ENCODE measurements at places on chromosomes 11 and 22.

GRCh38 chr11:4645974-4646373 is 2.2 kb downstream of the OR51E1 start:
- no peak for DNase-seq

- peak; percentile 50 for DNase-seq
Observed at GRCh38 chr11:62552485-62553079, 6.0 kb upstream of the AHNAK start.

DNA sequence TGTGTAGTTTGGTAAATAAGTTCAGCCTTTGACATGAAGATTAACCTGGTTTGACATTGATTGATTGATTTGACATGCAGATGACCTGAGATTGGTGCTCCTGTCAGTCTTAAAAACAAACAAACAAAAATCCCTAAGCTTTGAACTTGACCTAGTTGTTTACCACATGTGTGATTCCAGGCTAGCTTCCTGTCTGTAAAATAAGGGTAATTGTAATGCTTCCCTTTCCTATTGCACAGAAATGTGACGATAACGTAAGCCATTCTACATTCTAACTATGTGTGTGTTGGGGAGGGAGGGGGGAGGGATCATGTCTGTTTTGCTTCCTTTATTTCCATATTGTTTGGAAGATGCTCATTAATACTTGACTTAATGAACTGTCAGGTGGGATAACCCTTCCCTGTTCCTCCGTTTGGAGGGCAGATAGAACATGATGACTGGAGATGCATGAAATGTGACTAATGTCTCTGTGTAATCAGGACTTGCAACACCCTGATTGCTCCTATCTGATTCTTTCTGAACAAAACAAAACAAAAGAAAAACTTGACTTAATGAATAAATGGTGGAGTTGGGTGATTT is 106.1 kb upstream of the CLMP start:
- no peak for DNase-seq

DNA sequence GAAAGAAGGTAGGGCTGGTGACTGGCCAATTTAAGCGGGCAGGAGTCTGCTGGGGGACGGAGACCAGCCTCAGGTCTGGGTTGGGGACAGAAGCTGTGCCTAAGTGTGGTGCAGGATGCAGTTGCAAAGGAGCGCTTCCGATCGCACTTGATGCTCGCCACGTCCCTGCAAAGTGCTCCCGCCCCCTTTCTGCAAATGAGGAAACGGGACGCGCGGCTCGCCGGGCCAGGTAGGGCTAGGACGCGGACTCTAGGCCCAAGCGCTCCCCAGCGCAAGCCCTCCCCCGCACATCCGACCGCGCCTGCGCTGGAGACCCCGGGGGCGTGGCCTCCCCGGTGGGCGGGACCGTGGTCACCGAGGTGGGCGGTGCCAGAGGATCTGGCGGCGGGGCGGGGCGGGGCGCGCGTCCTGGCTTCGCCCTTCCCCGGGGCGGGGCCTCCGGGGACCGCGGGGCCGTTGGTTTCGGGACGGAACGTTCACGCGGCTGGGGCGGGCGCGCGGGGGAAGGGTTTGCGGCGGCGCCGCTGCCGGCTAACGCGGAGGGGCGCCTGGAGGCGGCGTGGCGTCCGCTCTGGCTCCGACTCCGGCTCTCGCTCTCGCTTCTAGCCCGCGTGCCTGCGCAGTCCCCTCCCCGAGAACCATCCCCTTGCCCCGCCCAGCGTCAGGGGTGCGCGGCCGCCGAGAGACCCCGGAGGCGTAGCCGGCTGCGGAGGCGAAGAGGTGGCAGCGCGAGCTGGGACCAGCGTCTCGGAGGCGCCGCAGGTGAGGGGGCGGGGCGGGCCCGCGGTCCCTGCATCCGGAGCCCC is at the start of gene FAM118A:
TSS of gene FAM118A (plus strand) at position 513 of the 806 bp plus-strand sequence. CDS start 12,446 bp downstream, outside the sequence.
- peak; percentile 97 for DNase-seq

DNA sequence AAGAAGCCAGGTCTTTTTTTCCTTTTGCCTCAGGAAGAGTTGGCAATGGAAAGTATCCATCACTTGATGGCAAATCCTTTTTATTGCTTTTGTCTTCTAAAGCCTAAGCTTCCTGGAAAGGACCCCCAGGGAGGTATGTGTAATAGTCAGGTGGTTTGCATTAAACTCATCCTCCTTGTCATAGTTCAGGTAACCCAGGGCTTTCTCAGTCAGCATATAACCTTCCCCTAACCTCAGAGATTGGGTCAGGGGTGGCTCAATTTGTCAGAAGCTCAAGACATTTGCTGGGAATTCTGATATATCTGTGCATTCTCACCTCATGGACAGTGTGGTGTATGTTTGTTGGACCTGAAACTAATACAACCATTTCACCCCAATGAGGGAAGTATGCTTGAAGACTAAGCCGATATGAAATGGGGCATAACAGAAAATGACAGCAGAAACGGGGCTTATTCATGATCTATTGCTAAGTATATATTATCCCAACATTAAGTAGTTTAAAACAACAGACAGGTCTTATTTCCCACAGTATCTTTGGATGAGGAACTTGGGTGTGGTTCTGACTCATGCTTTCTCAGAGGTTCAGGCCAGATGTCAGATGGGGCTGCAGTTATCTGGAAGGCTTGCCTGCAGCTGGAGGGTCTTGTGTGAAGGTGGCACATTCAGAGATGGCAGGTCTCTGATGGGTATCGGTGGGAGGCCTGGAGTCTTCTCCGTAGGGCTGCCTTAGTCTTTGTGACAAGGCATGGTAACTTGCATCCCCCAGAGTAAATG is 135.8 kb upstream of the SPON1 start:
- no peak for DNase-seq

GRCh38 chr11:75918331-75918730 is 103.3 kb downstream of the UVRAG start:
- no peak for DNase-seq

GRCh38 chr11:134527382-134528243 is 115.6 kb upstream of the B3GAT1 start:
- no peak for DNase-seq

DNA sequence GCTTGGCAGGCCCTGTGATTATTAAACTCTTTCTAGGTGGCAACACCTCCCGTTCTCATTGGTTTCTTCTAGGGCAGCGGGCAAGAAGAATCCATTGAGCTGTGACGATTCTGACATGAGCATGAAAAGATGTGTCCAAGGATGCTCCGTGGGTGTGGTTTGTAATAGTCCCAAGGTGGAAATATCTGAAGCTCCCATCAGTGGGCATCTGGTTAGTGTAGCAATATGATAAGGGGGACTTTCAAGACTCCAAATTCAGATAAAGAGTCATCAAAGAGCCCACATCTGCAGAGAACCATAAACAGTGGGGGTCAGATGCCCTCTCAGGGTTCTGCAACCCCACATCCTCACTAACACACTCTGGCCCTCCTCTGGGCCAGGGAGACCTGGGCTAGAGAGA is 42.6 kb downstream of the TST start:
- DNase-seq = no peak

DNA sequence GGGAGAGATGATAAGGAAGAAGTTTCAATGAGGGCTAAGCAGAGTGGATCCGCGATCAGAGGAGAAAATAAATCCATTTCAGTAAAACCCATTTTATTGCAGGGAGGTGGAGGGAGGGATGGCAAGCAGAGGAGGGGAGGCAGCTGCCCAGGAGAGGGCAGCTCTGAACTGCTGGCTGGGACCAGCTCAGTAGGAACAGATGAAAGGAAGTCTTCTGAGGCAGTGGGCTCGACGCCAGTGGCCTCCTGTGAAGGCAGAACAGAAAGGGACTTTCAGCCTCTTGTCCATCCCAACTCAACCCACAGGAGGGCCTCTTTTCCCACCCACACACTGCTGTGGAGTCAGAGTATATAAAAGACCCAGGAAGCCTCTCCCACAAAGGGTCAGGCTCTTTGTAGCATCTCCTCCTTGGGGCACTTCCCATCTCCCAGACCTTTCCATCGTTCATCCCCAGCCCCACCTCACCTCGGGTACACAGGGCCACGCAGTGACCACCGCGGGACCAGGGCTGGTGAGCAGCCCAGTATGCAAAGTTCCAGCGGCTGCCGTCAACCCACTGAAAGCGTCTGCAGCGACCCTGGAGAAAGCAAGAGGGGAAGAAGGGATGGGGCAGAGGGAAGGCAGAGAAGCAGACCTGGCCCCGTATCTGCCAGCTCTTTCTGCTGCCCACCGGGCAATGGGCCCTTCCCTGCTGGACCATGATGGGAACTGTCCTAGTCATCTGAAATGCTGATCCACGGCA is 3.0 kb downstream of the PRG2 start:
- no peak for DNase-seq

- no peak for DNase-seq
Observed at GRCh38 chr11:31601635-31602282, 92.2 kb downstream of the ELP4 start.

GRCh38 chr11:86664930-86665329 is 7.5 kb downstream of the ME3 start:
- no peak for DNase-seq

DNA sequence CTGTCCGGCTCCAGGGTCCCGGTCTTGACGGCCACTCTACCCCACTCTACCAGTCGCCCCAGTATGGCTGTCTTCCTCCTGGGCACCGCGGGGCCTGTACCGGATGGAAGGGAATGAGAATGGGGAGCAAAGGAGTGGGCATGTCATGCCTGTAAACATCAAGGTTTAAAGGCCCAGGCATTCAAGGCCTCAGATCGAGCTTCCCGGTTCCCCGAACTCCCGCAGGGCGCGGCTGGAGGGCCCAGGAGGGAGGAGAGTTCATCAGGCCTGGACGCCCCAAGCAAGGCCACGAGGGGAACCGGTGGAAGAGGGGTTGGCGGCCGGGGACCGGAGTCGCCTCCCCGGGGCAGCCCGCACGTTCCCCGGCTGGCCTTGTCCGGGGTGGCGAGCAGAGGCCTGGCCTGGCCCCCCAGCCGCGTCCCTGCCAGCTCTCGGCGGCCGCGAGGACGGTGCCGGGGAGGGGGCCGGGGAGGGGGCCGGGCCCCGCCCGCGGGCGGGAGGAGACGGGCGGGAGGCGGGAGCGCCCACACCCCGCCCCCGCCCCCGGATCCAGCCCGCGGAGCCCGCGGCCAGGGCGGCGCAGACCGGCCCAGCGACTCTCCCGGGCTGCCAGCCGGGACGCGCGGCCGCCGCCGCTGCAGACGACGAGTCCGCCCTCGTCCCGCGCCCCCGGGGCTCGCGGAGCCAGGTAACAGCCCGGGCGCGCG is at the start of gene CDC42EP1:
TSS of gene CDC42EP1 (plus strand) at position 580 of the 707 bp plus-strand sequence. CDS start 5,870 bp downstream, outside the sequence.
- peak; percentile 89 for DNase-seq

DNA sequence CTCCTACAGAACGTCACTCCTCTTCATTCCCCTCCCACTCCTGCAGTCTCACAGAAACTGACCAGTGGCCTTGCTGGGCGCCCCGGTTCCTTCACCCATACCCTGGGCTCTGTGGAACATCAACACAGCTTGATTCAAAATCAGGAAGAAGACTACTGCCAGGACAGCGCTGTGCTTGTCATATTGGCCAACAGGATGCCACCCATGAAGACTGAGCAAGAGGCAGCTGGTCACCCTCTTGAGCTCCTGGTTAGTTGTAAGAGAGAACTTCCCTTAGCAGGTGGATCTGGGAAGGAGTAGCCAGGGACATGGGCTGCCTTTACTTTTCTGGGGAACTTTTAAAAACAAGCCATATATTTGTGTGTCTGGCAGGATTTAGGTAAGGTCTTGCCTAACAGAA is 110.4 kb upstream of the TIMP3 start:
- no peak for DNase-seq

DNA sequence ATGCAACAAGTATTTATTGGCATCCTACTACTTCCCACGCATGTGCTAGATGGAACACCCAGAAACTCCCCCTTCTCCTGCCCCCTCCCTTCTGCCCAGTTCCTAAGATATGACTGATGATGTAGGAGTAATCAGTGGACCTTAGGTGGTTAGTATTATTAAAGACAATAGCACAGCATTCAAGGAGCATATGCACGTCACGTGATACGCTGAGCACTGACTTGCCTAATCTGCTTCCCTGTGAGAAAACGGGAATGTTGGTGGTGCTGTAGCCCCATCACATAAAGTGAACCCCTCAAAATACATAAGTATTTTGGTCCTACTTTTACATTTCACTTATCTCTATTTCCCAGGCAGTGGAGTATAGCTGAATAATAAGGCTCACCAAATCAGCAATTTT is 12.4 kb downstream of the DRD2 start:
- no peak for DNase-seq

DNA sequence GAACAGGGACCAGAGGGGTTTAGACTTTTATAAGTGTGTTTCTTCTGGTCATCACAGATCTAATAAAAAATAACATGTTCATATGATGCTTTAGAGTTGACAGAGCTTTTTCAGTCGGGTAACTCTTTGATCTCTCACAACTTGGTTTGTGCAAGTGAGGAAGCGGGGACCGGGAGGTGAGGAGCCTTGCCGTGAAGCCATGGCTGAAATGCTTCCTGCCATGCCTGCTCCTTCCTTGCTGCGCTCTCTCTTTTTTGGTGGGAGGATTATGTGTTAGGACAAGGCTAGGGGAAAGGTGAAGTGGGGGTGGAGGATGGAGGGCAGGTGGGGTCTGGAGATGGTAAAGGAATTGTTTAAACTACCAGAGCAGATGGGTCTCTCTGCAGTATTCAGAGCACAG is 23.8 kb downstream of the TEAD1 start:
- no peak for DNase-seq

DNA sequence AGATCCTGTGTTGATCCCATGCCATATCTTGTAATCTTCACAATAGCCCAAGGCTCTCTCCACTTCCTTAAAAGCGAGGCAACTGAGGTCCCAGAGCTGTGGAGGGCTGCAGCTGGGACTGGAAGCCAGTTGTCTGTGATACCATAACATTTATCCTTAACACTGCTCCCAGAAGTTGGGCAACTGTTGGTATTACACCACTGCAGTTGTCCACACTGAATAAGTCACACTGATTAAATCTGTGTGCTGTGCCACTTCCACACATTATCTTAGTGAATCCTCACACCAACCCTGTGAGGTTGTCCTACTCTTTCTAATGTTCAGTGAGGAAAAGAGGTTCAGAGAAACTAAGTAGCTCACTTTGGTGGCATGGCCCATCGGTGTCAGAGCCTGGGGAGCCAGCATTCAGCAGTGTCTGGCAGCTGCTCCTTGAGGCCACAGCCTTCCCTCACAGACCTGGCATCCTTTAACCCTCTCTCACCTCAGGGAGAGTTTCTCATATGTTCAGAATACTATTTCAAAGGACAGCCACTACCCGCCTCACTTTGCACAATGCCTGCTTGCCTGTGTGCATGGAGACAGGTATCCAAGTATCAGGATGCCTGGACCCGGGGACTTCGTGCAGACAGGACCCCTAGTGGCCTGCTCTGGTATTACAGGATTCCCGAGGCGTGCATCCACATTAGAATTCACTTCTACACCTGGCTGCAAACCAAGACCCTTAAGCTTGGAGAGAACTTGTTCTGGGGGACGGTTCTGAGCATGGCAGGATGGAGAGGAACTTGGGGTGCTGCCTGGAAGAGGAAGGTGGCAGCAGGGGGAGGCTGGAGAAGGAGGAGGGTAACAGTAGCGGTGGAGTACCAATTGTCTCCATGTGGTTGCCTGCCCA is 221.9 kb upstream of the TBCEL start:
- peak; percentile 85 for DNase-seq

GRCh38 chr22:49718396-49718795 is 109.3 kb downstream of the BRD1 start:
- no peak for DNase-seq

GRCh38 chr11:32968541-32968940 is 47.1 kb upstream of the DEPDC7 start:
- DNase-seq = no peak

Data from hepatocyte (in vitro differentiated cells).